ENCODE measurements at places on chromosomes 12 and 14. TPM values are rescaled to one million over a fixed set of nuclear protein-coding genes. Genes with fewer than 3 reads are reported as not detected.

SLCO1B1 gene
- total RNA-seq, result not detected

PLXNC1 gene
- 0.09 TPM for total RNA-seq

SLC8A3 gene
- 0.17 TPM for total RNA-seq

CCDC63 gene
- total RNA-seq, result not detected

FAM90A1 gene
- total RNA-seq, result not detected

MSI1 gene
- total RNA-seq, result not detected

LHX5 gene
- total RNA-seq, result not detected

DIO2 gene
- total RNA-seq, result 0.09 TPM

SLC17A8 gene
- under 0.01 TPM for total RNA-seq

LRTM2 gene
- not detected for total RNA-seq

MUCL1 gene
- total RNA-seq, result not detected

TAS2R13 gene
- total RNA-seq, result 1.0 TPM

PLEKHH1 gene
- total RNA-seq, result 0.11 TPM

SYNE3 gene
- total RNA-seq, result 27.6 TPM

MMAB gene
- total RNA-seq, result 10.4 TPM

NPAS3 gene
- total RNA-seq, result 0.43 TPM

RHEBL1 gene
- total RNA-seq, result 0.76 TPM

ADAMTS20 gene
- total RNA-seq, result not detected

TAS2R7 gene
- 0.09 TPM for total RNA-seq

KIF26A gene
- 11.2 TPM for total RNA-seq

CRADD gene
- 9.9 TPM for total RNA-seq

CLEC1B gene
- total RNA-seq, result not detected

FMNL3 gene
- 62.3 TPM for total RNA-seq

ZNF891 gene
- total RNA-seq, result 0.54 TPM

PTPN6 gene
- total RNA-seq, result 3.3 TPM

GSC gene
- total RNA-seq, result not detected

TSPAN19 gene
- total RNA-seq, result 0.09 TPM

TSHR gene
- total RNA-seq, result not detected

DAAM1 gene
- 29.8 TPM for total RNA-seq

ESYT1 gene
- 275 TPM for total RNA-seq

DCN gene
- 0.11 TPM for total RNA-seq

SLC25A47 gene
- not detected for total RNA-seq

CABP1 gene
- total RNA-seq, result not detected

DNAI7 gene
- total RNA-seq, result 0.11 TPM

VWF gene
- 1,035 TPM for total RNA-seq

GNS gene
- 306 TPM for total RNA-seq

CLMN gene
- total RNA-seq, result 0.43 TPM

ASPG gene
- total RNA-seq, result not detected

PUS1 gene
- total RNA-seq, result 4.8 TPM

HCAR2 gene
- total RNA-seq, result not detected

ARF6 gene
- 61.5 TPM for total RNA-seq

EPYC gene
- total RNA-seq, result not detected

SYNDIG1L gene
- not detected for total RNA-seq

MAPK1IP1L gene
- total RNA-seq, result 15.5 TPM
